ENCODE measurements at places on chromosomes 3 and 15. TPM values are rescaled to one million over a fixed set of nuclear protein-coding genes. Genes with fewer than 3 reads are reported as not detected.
A peak's percentile ranks its signal among the peaks of the same experiment; 100 is the strongest.

MORC1 gene
- 0.12 TPM for total RNA-seq

CLDN1 gene
- 0.39 TPM for total RNA-seq

HHATL gene
- not detected for total RNA-seq

SLC38A3 gene
- total RNA-seq, result not detected

ABTB1 gene
- total RNA-seq, result 130 TPM

SRPRB gene
- 23.8 TPM for total RNA-seq

THSD4 gene
- not detected for total RNA-seq

TEX264 gene
- total RNA-seq, result 47.0 TPM

OXSR1 gene
- total RNA-seq, result 62.3 TPM

DNA sequence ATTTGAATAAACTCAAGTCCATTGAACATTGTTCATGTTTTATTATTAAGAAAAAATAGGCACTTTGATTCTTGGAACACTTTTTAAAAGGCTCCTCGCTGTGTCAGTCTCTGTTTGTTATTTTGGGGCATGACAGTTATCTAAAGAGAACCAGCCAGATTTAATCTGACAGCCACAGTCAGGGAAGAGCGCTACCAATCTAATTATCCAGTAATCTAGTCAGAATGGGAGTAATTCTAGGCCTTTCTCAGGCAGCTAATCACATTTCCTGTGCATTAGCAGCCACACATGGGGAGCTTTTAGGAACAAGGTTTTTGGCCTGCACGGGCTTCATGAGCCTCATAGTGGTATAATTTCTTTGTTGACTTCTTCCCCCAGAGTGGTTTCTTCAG is 362.2 kb downstream of the RBMS3 start:
- no peaks in the 10 kb centered on the region for H3K4me1 ChIP-seq
- DNase-seq, result no peak
- no peak overlapping the region for H3K27ac ChIP-seq
- H3K4me3 ChIP-seq, result no peak overlapping the region
- no peaks in the 10 kb centered on the region for H3K27me3 ChIP-seq

DNA sequence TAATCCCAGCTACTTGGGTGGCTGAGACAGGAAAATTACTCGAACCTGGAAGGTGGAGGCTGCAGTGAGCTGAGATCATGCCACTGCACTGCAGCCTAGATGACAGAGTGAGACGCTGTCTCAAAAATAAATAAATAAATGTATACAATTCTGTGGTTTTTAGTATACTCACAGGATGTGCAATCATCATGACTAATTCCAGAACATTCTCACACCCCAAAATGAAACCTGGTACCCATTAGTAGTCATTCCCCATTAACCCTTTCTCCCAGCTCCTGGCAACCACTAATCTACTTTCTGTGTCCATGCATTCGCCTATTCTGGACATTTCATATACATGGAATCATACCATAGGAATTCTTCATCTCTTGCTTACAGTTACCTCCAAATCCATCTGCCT is 44.5 kb downstream of the LRRFIP2 start:
- no peak overlapping the region for H3K27ac ChIP-seq
- peak; percentile 17 for DNase-seq
- H3K4me3 ChIP-seq, result no peak overlapping the region
- H3K36me3 ChIP-seq, result peaks cover 2% of the 10 kb centered on the region
- no peaks in the 10 kb centered on the region for H3K4me1 ChIP-seq

GRCh38 chr3:106825962-106826605 is 551.2 kb upstream of the CCDC54 start:
- H3K27ac ChIP-seq, result no peak overlapping the region
- no peaks in the 10 kb centered on the region for H3K36me3 ChIP-seq
- H3K4me1 ChIP-seq, result no peaks in the 10 kb centered on the region
- no peak overlapping the region for H3K4me3 ChIP-seq
- no peak for DNase-seq

DNA sequence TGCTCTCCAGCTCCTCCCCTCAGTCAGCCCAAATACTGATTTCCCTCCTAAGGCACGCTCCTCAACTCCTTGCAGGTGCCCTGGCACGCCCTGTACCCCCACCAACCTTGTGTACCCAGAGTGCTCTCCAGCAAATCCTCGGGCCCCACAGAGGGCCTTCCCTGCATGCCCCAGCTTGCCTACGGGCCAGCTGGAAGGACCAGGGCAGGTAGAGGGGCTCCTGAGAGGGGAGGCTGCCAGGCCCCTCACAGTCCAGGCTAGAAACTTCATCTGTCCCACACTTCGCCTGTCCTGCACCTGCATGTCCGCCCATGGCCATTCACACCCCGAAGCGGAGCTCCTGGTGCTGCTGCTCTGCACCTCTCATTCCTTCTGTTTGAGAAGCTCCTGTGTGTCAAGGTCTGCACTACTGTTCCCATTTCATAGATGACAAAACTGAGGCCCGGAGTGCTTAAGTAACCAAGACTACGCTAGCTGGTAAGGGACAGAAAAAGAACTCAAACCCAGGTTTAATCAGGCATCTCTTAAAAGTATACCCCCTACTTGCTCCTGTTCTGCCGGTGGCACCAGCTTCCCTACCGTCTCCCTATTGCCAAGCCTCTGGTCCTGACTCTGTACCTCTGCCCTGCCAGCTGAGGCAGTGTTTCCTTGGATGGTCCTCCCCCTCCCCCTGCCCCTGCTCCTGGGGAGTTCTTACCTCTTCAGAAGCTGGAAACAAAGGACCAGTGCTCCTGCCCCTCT is 35.6 kb downstream of the ZXDC start:
- H3K27ac ChIP-seq, result no peak overlapping the region
- H3K27me3 ChIP-seq, result no peaks in the 10 kb centered on the region
- DNase-seq, result no peak
- no peaks in the 10 kb centered on the region for H3K4me1 ChIP-seq
- no peak overlapping the region for H3K4me3 ChIP-seq
- peaks cover 44% of the 10 kb centered on the region for H3K36me3 ChIP-seq

DNA sequence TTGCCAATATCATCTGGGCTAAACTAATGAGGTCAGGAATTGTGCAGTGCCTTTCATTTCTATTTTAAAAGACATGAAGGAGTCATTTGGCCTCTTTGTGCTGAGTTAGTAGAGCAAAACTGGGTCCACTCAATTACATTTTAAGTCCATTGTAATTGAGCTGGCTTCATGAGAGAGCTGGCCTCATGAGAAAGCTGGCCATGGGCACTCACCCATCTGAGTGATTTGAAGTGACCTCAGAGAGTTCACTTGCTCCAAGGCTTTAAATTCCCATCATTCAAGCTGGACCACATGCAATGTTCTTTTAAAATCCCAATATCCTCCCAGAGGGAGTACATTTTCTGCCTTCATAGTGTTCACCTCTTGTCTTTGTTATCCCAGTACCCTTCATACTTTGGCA is 335.9 kb upstream of the WNT5A start:
- no peak for DNase-seq
- H3K4me1 ChIP-seq, result no peaks in the 10 kb centered on the region
- no peak overlapping the region for H3K4me3 ChIP-seq

- no peak overlapping the region for H3K27ac ChIP-seq
- H3K4me3 ChIP-seq, result no peak overlapping the region
- H3K4me1 ChIP-seq, result no peaks in the 10 kb centered on the region
These were observed 125.3 kb upstream of the THBS1 start for GRCh38 chr15:39455471-39455991.

- H3K4me3 ChIP-seq, result no peak overlapping the region
- H3K4me1 ChIP-seq, result no peaks in the 10 kb centered on the region
- H3K27me3 ChIP-seq, result no peaks in the 10 kb centered on the region
- peaks cover 72% of the 10 kb centered on the region for H3K36me3 ChIP-seq
These were observed 50.3 kb downstream of the NPTN start for GRCh38 chr15:73582851-73583379.

GRCh38 chr15:83210619-83211018 is 3.0 kb upstream of the HDGFL3 start:
- no peak overlapping the region for H3K27ac ChIP-seq
- DNase-seq, result no peak
- H3K36me3 ChIP-seq, result no peaks in the 10 kb centered on the region
- H3K4me3 ChIP-seq, result no peak overlapping the region
- peaks cover 38% of the 10 kb centered on the region for H3K27me3 ChIP-seq

DNA sequence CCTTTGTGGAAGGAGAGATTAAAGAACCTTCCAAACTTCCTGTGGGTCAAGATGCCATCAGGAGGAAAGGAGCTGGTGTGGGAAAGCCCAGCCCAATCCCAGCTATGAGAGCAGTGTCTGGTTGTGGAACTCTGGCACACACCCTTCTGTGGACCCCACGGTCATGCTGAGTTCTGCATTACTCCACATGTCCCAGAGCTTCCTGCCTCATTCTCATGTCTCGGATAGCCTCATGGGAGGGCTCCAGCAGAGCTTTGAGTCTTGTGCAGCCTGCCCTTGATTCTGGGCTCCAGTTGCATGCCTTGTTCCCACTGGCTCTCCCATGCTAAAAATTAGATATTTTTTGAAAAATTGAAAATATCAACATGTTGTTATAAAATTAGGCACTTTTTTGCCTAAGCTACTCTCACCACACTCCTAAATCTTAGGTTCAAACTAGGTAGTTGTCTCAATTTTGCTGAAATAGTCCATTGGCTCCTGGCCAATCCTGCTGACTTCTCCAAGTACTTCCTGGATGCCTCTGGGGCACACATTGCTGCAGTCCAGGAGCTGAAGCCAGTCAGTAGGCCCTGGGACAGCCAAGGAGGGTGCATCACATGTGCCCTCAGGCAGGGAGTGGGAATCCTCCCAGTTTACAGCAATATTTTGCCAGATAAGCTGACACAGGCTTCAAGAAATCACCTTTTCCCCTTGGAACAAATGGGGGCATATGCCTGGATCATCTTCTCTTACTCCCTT is 144.3 kb downstream of the EEFSEC start:
- H3K4me1 ChIP-seq, result peaks cover 41% of the 10 kb centered on the region
- no peak for DNase-seq
- no peaks in the 10 kb centered on the region for H3K36me3 ChIP-seq
- no peak overlapping the region for H3K4me3 ChIP-seq

DNA sequence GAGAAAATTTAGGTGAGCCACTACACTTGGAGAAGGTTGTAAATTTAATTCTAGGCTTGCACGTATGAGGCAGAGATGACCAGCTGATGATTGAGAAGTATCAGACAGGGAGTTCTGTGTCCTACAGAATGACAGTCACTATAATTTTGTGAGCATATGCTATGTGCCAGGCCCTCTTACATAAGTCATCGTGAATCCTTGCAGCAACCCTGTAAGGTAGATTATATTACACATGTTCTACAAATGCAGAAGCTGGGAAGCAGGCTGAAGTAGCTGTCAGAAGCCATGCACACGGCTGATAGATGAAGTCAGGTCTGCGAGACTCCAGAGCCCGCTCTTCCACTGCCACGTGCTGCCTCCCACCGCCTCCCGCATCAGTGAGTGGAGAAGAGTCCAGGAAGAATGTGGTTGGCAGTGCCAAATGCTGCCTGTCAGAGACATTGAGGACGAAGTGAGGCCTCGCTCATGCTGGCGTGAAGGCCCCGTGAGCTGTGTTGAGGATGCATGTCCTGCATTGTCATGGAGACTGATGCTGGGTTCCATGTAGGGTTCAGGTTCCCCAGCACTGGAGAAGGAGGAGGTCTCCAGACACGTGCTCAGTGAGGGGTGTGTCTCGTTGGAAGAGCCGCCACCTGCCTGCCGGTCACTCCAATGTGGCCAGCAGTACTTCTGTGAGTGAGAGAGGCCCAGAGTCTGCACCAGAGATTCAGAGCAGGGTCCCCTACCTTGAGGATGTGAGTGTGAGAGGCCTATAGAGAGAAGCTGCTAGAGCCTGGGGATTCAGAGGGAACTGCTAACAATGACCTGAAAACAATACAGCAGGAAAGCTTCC is 123.3 kb upstream of the PLXNA1 start:
- H3K27ac ChIP-seq, result no peak overlapping the region
- H3K4me1 ChIP-seq, result no peaks in the 10 kb centered on the region
- H3K27me3 ChIP-seq, result no peaks in the 10 kb centered on the region

DNA sequence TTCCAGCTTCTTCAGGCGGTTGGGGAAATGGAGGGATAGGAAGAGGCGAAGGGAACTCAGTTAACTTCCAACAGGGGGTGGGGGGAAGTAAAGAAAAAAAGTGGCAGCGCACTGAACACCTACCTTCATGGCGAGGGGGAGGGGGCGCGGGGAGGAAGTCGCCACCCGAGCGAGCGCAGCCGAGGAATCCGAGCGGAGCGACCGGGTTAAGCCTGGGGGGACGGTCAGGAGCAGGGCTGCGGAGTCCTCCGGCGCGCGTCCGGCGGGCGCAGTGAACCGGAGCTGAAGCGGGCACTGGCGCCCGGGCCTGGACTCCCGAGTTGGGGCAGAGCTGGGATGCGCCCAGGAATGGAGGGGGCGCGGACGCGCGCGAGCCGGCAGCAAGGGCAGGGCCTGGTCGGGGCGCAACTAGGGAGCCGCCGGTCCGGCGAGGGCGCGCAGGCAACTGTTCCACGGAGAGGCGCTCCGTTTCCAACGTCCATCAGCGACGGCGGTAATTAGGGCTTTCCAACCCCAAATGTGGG is at the start of gene WNT5A:
WNT5A (minus strand) TSS at position 450 of the 524 bp plus-strand sequence; CDS start at position 129, 321 bp downstream.
- H3K36me3 ChIP-seq, result no peaks in the 10 kb centered on the region
- no peak within 1 kb of the TSS for H3K27ac ChIP-seq
- H3K4me3 ChIP-seq, result no peak within 1 kb of the TSS
- peaks cover 3% of the 10 kb centered on the region for H3K4me1 ChIP-seq

GRCh38 chr3:163939926-163940325 is 1138.4 kb downstream of the SI start:
- H3K36me3 ChIP-seq, result no peaks in the 10 kb centered on the region
- H3K27ac ChIP-seq, result no peak overlapping the region
- H3K4me3 ChIP-seq, result no peak overlapping the region
- H3K27me3 ChIP-seq, result no peaks in the 10 kb centered on the region
- DNase-seq, result no peak

DNA sequence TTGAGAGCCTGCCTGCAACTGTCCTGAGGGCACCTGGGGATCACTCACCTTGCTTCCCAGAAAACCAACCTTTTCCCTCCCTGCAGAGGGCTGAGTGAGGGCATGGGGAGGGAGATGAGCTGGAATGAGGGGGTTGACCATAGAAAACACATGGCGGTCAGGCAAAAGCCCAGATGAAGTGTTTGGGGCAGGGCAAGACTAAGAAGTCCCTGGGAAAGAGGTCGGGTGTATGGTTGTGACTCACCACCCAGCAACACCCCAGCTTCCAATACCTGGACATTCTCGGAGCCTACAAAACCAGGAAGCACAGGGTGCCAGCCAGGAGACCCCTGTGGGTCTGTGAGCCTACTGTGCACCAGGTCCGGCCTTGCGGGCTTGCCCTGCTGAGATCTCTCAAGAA is 95.3 kb upstream of the ATP2B2 start:
- H3K4me1 ChIP-seq, result peaks cover 35% of the 10 kb centered on the region
- H3K27ac ChIP-seq, result no peak overlapping the region
- H3K36me3 ChIP-seq, result no peaks in the 10 kb centered on the region
- no peak for DNase-seq

- H3K4me1 ChIP-seq, result no peaks in the 10 kb centered on the region
- no peaks in the 10 kb centered on the region for H3K36me3 ChIP-seq
- no peak overlapping the region for H3K27ac ChIP-seq
- no peak for DNase-seq
- no peak overlapping the region for H3K4me3 ChIP-seq
- H3K27me3 ChIP-seq, result no peaks in the 10 kb centered on the region
These were observed 475.2 kb upstream of the EPHA3 start for GRCh38 chr3:88632226-88632625.
